Activated CD4-positive, alpha-beta T cell treated with anti-CD3 and anti-CD28 coated beads, Interleukin-2, amount 50 U/mL, for 16 hours (primary cell): ENCODE measurements at places on chromosomes 5 and 9.

DNA sequence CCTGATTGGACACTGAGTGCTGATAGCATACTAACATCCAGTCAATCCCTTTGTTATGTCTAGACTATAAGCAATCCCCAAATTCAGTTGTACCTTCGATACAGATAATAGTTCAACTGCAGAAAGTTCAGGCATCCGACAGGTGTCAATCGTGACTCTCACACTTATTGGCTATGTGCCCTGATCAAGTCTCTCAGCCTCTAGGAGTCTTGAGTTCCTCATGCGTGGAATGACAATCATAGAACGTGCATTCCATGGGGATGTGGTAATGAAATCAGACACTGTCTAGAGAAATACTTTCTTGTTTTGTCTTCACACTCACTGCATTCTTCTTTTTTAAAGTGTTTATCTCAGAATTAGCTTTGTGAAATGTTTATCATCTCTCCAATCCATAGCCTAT lies 4.8 kb downstream of the ANKRD34B start:
- no peak for DNase-seq

- peak; percentile 80 for DNase-seq
These were observed 79.5 kb upstream of the FAM169A start for GRCh38 chr5:74945561-74946165.

DNA sequence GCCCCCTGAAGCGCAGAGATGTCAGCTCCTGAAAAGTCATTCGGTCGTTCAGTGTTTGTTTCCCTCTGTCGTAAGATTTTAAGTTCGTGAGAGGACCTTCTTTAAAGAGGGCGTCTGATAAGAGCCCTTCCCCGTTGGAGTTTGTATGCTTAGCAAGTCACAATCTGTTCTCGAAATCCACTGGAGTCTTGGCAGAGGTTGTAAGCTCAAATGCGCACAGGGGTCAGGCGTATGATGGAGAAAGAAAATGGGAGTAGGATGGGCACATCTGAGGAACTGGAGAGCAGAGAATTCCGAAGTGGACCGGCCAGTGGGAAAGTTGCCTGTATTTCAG lies 710 bp downstream of the HSD17B4 start:
- no peak for DNase-seq

DNA sequence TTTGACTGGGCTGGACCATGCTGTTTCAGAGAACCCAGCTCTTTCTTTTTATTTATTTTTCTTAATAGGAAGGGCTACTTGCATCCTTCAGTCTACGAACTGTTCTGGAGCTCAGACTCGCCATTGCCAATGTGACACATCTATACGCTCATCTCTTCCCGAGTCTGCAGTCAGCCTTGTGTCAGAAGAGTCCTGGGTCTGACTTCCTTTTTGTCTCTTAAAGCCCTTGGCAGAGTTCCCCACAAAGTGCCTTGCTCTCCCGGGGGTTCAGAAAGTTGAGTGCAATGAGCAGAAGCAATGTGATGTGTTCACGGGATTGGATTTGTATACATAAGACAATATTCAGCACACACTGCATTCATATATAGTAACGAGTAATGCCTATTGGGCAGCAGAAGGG lies 140.4 kb downstream of the ATPSCKMT start:
- DNase-seq: no peak

DNA sequence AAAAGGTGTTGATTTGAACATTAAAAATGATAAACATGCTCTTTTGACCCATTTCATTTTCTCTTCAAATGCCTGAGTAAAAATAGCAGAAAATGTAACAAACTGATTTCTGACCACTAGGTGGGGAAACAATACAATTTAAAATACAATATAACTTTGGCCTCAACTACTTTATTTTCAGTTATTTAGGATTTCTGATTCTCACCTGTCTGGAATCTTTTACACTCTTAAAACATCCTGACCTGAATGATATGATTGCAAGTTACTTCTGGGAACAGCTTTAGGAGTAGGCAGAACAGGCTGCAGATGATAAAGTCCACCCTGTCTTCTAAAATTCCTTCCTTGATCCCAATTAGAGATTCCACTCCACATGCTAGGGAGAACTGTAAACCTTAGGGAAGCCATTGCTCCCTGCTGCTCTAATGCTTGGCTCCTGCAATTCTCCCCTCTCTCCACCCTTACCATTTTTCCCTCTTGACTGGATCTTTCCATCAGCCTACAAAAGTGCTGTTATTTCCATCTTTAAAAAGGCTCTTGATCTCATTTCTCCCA lies 70.3 kb downstream of the FYB1 start:
- DNase-seq: peak; percentile 46

GRCh38 chr5:135008556-135008955 lies 25.5 kb downstream of the PITX1 start:
- no peak for DNase-seq

- no peak for DNase-seq
These were observed 161.6 kb upstream of the FBXL17 start for GRCh38 chr5:108543486-108543885.

- peak; percentile 42 for DNase-seq
These were observed 27.1 kb upstream of the MYORG start for GRCh38 chr9:34403554-34404380.

GRCh38 chr5:141441571-141442170 lies 11.4 kb downstream of the PCDHGA12 start:
- DNase-seq: no peak

- DNase-seq: no peak
These were observed 62.4 kb upstream of the CTSL start for GRCh38 chr9:87663556-87663955.

DNA sequence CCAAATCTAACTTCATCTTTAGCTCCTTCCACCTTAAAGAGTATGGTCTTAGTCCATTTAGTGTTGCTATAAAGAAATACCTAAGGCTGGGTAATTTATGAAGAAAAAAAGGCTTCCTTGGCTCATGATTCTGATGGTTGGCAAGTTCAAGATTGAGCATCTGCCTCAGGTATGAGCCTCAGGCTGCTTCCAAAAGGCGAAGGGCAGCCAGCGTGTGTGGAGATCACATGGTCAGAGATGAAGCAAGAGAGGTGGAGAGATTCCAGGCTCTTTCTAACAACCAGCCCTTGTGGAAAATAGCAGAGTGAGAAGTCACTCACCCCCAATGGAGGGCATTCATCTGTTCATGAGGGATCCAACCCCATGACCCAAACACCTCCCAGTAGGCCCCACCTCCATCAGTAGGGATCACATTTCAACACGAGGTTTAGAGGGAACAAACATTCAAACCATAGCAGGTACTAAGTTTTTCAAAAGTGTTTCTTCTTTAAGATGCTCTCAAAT lies 225.9 kb downstream of the SGCD start:
- no peak for DNase-seq

DNA sequence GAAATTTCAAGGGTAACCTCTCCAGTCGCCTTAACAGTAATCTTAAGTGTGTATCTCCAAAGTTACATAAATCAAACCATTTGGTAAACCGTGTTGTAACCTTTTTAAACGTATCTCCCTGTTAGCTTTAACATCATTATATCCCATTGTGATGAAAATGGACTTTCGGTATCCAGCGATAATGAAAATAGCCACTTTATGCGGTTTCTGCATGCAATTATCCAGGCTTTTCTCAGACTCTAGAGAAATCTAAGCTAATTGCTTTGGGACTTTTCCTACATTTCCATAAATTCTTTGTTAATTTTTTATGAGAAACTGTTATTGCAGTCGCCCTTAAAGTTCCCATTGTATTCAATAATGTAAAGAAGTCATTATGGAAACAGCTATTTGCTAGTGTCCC lies 170.7 kb downstream of the ZNF608 start:
- no peak for DNase-seq

- no peak for DNase-seq
These were observed 2.2 kb downstream of the ZSWIM6 start for GRCh38 chr5:61333954-61334867.

DNA sequence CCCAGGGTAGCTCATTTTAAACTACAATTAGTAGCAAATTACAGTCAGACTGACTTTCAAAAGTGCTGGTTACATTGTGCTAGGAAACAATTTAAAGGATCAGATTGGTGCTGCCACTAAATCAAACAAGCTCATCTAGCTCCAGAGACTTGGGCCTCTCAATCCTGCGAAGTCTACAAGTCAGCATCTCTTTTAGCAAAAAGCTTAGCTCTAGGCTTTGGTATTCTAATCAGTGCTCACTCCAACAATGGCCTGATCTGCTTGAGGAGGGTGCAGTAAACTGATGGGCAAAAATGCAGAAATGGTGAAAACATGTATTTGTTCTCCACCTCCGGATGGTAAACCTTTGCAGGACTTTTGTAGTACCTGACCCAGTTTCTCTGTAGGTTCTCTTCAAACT lies 47.0 kb upstream of the SEMA6A start:
- no peak for DNase-seq

DNA sequence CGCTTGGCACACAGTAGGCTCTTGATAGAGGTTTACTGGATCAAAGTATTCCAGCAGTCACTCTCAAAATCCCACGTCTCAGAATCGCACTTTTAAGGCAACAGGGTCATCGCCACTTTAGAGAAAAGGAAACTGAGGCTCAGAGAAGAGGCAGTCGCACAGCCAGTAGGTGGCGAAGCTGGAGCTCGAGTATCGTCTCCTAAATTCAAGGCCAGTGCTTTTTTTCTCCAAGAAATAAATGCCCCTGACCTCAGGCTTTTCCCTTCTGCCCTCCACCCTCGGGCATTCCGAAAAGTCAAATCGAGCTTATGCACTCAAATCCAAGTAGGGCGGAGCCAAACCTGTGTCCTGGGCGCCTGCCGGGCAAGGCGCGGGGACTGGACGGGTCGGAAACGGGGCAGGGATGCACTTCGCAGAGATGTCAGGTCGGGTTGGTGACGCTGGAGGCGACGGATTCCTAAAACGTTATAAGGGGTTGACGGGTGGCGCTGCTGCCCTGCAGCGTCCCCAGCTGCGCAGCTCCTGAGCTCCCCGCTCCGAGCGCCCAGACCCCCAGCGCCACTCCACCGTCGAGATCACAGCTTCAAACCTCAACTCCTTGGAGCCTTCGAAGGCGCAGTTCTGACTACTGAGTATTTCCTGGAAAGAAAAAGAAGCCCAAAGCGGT lies 4.7 kb upstream of the FOXB2 start:
- no peak for DNase-seq

DNA sequence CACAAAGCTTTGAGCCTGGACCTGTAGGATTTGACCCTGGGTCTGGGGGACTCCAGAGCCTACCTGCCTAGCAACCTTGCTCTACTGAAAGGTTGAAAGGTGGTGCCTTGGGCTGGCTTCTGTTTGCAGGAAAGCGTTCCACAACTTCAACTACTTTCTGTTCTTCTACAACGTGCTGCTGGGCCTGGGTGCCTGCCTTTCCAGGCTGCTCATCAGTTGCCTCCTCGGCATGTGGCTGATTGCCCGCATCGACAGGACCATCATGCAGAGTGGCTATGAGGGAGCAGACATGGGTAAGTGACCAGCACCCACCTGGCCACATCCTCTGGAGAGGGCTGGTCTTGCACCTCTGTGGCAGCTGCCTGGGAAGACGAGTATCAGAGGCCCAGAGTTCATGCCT lies 13.6 kb upstream of the CCDC180 start:
- no peak for DNase-seq

- DNase-seq: no peak
These were observed 30.2 kb downstream of the GOLGA2 start for GRCh38 chr9:128245421-128246151.
